ENCODE measurements at places on chromosomes 1 and 21.

- no peak for DNase-seq
Observed at GRCh38 chr1:229131243-229132105, 139.4 kb upstream of the RAB4A start.

- DNase-seq: no peak
Observed at GRCh38 chr1:56340977-56341376, 238.4 kb downstream of the PLPP3 start.

DNA sequence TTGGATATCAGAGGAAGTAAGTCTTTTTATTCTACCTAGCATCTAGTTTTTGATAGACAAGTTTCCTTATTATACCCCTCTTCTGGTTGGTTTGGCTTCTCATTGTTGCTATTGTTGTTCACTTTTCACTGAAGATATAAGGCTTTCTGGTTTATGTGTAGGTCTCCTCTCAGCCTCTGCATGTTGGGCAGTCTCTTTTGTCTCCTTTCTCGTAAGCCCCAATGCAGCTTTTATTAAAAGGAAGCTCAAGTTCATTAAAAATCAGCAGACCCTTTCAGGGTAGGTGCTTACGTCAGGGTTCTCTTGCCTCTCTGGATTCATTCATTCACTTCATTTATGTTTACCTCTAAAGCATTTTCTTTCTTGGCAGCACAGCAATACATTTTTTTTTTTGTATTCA, 4.8 kb upstream of the DHX9 start:
- no peak for DNase-seq

GRCh38 chr21:20551939-20552338, 446.3 kb upstream of the NCAM2 start:
- no peak for DNase-seq

- no peak for DNase-seq
Observed at GRCh38 chr1:113128116-113128515, 55.1 kb downstream of the LRIG2 start.

GRCh38 chr21:46050668-46051378, 47.1 kb upstream of the COL6A2 start:
- DNase-seq: no peak

GRCh38 chr1:57422271-57423134, 1.4 kb downstream of the DAB1 start:
- DNase-seq: no peak

DNA sequence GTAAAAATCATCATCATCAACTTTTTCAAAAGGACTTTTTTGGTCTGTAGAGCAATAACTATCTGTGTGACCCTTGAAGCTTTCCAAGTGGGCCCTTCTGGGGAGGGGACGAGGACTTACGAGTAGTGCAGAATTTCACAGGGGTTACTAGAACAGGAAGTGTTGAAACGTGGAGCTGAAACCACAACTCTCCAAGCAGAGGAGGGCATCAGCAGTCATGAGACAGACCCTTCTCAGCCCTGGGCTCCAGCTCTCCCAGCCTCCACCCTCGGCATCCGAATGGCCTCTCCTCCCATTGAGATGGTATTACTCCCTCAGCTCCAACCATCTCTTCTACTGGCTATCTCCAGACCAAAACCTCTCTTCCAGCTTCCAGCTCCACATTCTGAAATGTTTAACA, 3.6 kb downstream of the FAM89A start:
- no peak for DNase-seq

DNA sequence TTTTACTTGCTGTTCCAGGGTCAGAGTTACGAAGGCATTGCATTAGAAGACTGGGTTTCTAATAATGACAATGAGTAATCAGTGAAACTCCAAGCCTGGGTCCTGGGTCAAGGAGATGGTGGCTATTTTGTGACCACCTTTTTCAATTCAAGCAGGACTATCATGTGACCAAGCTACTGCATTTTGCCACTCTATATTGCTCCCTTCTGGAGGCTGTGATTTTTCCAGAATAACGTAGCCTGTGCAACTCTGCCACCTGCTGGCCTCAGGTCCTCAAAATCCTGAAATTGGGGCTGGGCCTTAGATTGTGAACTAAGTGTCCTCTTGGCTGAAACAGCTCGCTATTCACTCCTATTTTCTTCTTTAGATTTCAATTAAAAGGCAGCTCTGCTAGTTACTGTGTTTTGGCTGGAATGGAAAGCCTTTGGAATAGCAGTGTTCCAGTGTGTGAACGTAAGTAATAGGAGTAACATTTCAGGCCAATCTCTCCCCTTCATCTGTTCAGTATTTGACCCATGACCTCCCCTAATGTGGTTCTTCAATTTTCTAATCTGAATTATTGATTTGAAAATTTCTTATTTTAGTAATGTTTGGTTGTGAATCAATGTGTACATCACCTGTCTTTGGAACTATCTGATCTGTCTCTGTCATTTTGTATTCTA, 52.9 kb upstream of the CD46 start:
- peak; percentile 22 for DNase-seq

- DNase-seq: no peak
Observed at GRCh38 chr1:224300346-224300745, 29.6 kb downstream of the NVL start.

DNA sequence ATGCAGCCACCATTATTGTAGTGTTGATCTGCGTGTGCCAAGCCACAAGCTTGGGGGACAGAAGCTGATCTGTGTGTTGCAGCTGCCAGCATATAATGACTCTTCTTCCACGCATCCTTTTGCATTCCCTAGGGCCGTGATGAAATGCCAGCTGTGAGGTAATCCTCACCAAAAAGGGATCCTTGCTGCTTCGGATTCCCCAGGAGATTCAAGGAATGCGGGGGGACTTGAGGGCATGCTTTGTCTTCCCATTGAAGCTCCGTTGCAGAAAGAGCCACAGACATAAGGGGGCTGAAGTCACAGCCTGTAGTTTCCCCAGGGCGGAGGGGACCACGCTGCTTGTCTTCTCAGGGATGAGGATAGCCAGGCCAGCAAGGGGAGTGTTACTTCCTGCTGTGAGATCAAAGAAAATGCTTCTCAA, 281.6 kb upstream of the FMN2 start:
- DNase-seq: no peak

DNA sequence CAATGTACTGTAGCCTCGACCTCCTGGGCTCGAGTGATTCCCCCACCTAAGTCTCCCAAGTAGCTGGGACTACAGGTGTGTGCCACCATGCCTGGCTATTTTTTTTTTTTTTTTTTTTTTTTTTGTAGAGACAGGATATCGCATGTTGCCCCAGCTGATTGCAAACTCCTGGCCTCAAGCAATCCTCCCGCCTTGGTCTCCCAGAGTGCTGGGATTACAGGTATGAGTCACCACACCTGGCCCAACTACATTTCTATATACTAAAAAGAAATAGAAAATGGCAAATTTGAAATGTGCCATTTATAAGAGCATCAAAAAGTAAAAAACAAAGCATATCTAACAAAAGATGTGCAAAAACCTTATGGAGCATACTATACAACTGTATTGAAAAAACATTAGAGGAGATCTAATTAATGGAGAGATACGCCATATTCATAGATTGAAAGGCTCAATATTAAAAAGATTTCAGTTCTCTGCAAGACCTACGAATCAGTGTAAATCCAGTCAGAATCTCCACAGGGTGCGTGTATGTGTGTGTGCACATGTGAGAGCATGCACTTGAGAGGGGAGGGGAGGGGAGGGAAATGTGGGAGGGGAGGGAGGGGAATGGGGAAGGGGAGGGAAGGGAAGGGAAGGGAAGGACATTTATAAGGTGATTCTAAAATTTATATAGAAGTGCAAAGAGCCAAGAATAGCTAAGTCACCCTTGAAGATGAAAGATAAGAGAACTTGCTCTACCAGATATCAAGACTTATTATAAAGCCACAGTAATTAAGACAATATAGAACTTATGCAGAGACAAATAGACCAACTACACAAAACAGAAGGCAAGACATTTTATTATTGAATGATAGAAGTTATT, 15.5 kb upstream of the PADI4 start:
- DNase-seq: no peak

GRCh38 chr1:225923381-225923691, 714 bp downstream of the PYCR2 start:
- DNase-seq: no peak

- peak; percentile 62 for DNase-seq
Observed at GRCh38 chr1:211135342-211135950, 1.5 kb upstream of the KCNH1 start.

DNA sequence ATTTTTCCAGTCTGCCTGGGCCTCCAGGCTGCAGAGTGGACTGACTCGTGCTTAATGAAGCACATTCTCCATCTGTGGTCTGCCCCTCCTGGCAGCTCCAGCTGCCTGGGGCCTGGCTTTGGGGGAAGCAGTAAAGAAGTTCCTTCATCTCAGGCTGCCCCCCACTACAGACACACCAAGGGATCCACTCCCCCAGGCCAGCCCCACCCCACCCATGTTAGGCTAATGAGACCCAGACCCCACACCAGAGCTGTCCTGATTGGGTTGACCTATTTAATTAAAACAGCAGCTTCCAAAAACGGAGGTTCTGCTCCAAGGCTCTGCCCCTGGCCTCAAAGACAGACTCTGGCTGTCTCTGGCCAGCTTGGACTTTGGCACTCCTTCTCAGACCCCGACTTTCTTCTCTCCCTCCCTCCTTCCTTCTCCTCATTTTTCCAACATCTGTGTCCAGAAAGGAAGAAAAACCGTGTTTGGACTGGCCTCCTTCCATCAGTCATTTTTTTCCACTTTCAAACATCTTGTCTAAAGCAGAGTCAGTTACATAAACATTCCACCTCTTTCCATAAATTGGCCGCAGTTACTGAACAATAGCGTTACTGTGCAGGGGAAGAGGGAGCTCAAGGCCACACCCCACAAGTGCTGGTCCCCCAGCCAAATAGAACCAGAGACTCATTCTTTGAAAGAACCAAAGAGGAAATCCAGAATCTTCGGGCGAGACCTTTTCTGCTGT, 29.7 kb downstream of the SERTAD4 start:
- DNase-seq: no peak

DNA sequence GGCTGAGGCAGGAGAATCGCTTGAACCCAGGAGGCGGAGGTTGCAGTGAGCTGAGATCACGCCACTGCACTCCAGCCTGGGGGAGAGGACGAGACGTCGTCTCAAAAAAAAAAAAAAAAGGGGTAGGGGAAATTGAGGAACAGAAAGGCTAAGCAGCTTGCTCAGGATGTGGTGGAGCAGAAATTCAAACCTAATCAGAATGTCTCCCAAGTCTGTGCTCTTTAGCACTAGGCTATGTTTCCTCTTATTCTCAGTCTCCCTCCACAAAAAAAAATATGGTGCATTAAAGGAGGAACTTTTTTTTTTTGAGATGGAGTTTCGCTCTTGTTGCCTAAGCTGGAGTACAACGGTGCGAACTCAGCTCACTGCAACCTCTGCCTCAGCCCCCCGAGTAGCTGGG, 114.2 kb downstream of the SLC16A1 start:
- DNase-seq: no peak

- DNase-seq: no peak
Observed at GRCh38 chr1:15714406-15715136, 21.5 kb upstream of the SLC25A34 start.

DNA sequence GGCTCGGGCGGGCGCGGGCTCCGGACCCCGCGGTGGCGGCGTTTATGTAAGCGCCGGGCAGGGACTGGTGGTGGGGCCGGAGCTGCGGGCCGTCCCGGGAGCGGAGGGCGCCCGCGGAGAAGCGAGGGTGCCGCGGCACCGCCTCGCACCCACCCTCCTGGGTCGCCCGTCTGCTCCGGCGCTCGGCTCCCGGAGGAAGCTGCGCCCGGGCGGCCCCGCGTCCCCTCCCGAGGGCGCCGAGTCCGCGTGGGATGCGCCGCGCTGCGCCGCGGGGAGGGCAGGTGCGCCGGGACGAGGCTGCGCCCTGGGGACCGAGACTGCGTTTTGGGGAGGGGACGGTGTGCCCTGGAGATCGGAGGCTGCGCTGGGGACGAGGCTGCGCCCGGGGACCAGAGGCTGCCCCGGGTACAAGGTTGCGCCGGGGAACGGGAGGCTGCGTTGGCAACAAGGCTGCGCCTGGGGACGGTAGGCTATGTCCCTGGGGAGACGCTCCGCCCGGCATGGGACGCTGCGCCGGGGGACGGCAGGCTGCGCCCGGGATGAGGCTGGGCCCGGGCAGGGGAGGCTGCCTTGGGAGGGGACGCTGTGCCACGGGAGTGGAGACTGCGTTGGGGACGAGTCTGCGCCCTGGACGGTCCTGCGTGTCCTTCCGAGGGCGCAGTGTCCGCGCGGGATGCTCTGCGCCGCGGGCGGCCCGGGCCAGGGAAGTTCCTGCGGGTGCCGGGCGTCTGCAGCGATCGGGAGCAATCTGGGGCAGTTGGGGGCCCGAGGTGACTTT, 627 bp downstream of the ADARB1 start:
- DNase-seq: no peak
